ENCODE measurements at places on chromosomes 4 and X.

DNA sequence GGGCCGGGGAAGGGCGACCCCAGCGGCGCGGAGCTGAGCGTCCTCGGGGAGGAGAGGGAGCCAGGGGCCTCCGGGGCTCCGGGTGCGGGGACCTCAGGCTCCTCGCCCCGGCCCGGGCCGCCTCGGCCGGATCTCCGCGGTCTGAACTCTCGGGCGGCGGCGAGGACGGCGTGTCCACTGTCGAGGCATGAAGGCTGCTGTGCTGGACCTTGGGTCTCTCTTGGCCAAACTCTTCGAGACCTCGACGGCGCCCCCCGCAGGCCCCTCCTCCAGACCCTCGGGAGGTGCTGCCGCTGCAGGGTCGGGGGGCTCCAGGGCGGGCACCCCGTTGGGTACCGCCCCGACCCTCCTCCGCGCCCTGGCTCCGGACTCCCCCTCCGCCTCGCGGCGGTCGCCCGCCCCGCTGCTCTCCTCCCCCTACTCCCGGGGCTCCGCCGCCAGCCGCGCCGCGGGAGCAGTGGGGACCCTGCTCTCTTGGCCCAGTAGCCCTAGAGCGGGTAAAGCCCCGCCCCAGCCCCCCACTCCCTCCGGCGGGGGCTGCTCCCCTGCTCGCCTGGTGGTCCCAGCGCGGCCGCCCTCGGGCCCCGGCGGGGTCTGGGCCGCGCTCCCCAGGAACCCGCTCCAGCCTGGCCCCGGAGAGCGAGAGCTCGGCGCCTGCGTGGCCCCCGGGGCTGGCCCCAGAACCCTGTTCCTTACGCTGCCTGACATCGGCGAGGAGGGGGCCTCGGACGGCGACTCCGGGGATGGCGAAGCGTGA, 564 bp downstream of the FAM149A start:
- peak overlapping the region; percentile 75 for H3K27ac ChIP-seq
- H3K27me3 ChIP-seq = peaks cover 6% of the 10 kb centered on the region
- DNase-seq = peak; percentile 48
- no peaks in the 10 kb centered on the region for H3K4me1 ChIP-seq

GRCh38 chr4:67871867-67872266, 11.9 kb downstream of the TMPRSS11D start:
- H3K27ac ChIP-seq = no peak overlapping the region
- no peak overlapping the region for H3K4me3 ChIP-seq
- H3K36me3 ChIP-seq = no peaks in the 10 kb centered on the region
- H3K27me3 ChIP-seq = no peaks in the 10 kb centered on the region
- no peaks in the 10 kb centered on the region for H3K4me1 ChIP-seq

DNA sequence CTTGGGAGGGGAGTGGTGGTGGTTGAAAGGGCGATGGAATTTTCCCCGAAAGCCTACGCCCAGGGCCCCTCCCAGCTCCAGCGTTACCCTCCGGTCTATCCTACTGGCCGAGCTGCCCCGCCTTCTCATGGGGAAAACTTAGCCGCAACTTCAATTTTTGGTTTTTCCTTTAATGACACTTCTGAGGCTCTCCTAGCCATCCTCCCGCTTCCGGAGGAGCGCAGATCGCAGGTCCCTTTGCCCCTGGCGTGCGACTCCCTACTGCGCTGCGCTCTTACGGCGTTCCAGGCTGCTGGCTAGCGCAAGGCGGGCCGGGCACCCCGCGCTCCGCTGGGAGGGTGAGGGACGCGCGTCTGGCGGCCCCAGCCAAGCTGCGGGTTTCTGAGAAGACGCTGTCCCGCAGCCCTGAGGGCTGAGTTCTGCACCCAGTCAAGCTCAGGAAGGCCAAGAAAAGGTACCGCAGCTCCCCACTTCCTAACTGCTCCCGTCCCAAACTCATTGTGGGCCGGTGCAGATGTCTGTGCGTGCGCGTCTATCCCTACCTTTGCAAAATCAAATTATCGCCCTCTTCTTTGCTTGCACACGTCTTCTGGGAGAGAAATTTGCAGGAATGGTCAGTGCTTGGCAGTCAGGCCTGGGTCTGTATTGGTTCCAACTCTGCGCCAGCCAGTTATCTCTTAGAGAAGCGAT, 533 bp downstream of the IL15 start:
- peak overlapping the region; percentile 73 for H3K4me3 ChIP-seq
- no peaks in the 10 kb centered on the region for H3K36me3 ChIP-seq
- peak; percentile 70 for DNase-seq
- no peaks in the 10 kb centered on the region for H3K4me1 ChIP-seq

GRCh38 chrX:45306794-45307193, 106.1 kb upstream of the DIPK2B start:
- DNase-seq = no peak
- H3K4me1 ChIP-seq = no peaks in the 10 kb centered on the region
- H3K4me3 ChIP-seq = no peak overlapping the region
- H3K27me3 ChIP-seq = no peaks in the 10 kb centered on the region

DNA sequence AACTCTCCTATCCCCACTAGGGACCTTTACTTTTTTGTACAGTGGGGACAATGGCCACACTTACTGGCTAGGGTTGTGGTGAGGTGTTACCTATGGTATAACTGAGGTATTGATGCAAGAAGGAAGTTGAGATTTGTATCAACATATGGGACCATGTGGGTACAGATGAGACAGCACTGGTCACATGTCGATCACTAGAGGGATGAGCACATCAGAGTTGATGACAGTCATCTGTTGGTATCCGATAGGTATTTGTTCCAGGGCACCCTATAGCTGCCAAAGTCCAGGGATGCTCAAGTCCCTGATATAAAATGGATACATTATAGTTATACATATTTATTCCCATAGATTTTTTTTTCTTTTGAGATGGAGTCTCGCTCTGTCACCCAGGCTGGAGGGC, 12.6 kb upstream of the SLC10A3 start:
- H3K27me3 ChIP-seq = no peaks in the 10 kb centered on the region
- no peak overlapping the region for H3K4me3 ChIP-seq
- no peaks in the 10 kb centered on the region for H3K36me3 ChIP-seq

DNA sequence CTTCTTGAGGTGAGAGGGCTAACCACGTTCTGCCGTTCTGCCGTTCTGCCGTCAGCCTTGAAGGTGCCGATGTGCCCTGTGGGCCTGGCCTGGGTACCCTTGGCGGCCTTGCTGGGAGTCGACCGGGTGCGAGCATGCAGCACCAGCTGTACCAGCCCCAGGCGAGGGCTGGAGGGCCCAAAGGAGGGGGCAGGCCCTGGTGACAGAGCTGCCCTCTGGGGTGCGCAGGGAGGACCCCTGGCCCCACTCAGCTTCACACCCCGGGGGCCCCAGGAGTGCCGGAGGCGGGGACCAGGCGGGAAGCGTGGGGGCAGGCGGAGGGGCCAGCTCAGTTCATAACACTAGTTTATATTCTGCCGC, 22.1 kb downstream of the UVSSA start:
- DNase-seq = no peak
- no peak overlapping the region for H3K4me3 ChIP-seq
- H3K27ac ChIP-seq = no peak overlapping the region
- H3K36me3 ChIP-seq = no peaks in the 10 kb centered on the region
- H3K4me1 ChIP-seq = no peaks in the 10 kb centered on the region

- no peak overlapping the region for H3K27ac ChIP-seq
- H3K4me1 ChIP-seq = peaks cover 14% of the 10 kb centered on the region
These were observed 57.6 kb downstream of the PROM1 start for GRCh38 chr4:16026160-16026761.

DNA sequence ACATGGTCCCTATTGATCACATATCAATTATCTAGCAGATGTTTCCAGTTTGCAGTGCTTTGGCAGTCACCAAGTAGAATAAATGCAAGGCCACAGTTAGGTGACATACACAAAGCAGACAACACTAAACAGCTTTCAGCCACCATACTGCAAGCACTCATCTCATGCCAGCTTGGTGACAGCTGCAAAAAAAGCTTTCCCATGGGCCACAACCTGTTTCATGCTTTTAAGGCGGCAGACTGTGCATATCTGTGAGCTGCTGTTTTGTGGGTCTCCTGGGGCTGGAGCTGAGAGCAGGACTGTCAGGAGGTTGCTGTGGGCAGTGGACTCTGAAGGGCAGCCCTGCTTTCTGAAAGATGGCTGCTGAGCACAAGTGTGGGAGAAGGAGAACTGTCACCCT, 82.6 kb downstream of the FHDC1 start:
- no peaks in the 10 kb centered on the region for H3K36me3 ChIP-seq
- no peak overlapping the region for H3K27ac ChIP-seq
- H3K4me1 ChIP-seq = no peaks in the 10 kb centered on the region
- H3K27me3 ChIP-seq = no peaks in the 10 kb centered on the region
- H3K4me3 ChIP-seq = no peak overlapping the region
- DNase-seq = no peak

DNA sequence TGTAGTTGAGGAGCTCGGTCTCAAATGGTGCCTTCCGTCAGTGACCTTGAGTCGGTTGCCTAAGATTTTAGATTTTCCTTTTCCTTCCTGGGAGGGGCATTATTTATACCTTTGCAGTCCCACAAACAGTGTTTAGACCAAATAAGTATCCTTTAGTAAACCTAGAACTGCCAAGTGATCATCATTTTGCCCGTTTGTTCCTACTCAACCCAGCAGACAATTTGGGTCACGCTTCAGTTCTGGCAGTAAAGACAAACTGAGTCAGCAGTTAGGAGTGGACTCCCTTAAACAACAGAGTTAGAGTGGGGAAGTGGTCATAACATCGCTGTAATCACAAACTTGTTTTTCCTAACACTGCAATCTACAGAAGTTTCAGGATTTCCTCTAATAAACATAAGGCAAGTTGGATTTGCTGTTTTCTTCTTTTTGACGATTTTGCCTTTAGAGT, 777 bp upstream of the WDFY3 start:
- H3K4me3 ChIP-seq = peak overlapping the region; percentile 48
- no peaks in the 10 kb centered on the region for H3K36me3 ChIP-seq
- peak overlapping the region; percentile 97 for H3K27ac ChIP-seq
- H3K4me1 ChIP-seq = no peaks in the 10 kb centered on the region

- H3K36me3 ChIP-seq = no peaks in the 10 kb centered on the region
- H3K27me3 ChIP-seq = no peaks in the 10 kb centered on the region
- peak; percentile 75 for DNase-seq
These were observed 882 bp downstream of the MRFAP1 start for GRCh38 chr4:6641164-6641970.

Measured in hepatocyte (in vitro differentiated cells).